Astrocyte of the hippocampus (primary cell): ENCODE measurements at places on chromosomes 2 and 18.

- no peak for DNase-seq
These were observed 102.9 kb downstream of the TGFA start for GRCh38 chr2:70450641-70451250.

- no peak for DNase-seq
These were observed 48.8 kb downstream of the SH3BP4 start for GRCh38 chr2:235000426-235001236.

GRCh38 chr2:69624611-69625010 is 18.9 kb downstream of the AAK1 start:
- DNase-seq: no peak

GRCh38 chr2:196712867-196713266 is 73.4 kb downstream of the CCDC150 start:
- DNase-seq: no peak

DNA sequence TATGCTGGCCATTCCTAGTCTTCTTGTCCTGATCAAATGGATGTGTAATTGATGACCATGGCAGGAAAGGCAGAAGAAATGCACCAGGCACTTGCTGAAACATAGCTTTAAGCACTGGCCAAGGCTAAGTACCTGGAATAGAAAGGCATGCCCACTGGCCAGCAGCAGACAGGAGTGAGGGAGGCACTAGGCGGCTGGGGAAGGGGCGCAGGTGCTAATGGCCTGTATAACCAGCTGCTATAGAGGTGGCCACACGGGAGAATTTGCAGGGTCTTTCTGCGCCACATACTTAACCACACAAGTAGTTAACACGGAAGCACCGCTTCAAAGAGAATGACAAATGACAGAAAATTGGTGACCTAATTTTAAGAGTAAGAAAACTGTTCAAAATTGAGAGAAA is 66.3 kb upstream of the CHRNA1 start:
- DNase-seq: no peak

GRCh38 chr18:73784853-73785252 is 362.8 kb downstream of the FBXO15 start:
- no peak for DNase-seq

DNA sequence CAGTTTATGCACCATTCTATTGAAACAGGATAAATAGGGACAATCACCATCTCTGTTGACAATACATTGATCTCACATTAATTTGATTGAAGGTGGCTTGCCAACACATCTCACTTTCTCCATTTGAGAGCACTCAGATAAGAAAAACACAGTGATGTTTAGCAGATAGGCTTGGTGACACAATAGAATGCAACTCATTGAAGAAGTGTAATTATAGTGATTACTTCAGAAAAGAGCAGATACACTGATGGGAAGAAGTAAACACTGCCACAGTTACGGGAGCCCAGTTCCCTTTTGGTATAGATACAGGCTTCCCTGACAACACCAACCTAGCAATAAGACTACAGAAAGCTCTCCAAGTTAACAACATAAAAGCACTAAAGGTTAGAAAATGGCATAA is 89.1 kb downstream of the FIGN start:
- no peak for DNase-seq

- no peak for DNase-seq
These were observed 49.0 kb upstream of the GLI2 start for GRCh38 chr2:120686511-120687168.

- DNase-seq: no peak
These were observed 78.6 kb upstream of the RPRM start for GRCh38 chr2:153557211-153557610.

DNA sequence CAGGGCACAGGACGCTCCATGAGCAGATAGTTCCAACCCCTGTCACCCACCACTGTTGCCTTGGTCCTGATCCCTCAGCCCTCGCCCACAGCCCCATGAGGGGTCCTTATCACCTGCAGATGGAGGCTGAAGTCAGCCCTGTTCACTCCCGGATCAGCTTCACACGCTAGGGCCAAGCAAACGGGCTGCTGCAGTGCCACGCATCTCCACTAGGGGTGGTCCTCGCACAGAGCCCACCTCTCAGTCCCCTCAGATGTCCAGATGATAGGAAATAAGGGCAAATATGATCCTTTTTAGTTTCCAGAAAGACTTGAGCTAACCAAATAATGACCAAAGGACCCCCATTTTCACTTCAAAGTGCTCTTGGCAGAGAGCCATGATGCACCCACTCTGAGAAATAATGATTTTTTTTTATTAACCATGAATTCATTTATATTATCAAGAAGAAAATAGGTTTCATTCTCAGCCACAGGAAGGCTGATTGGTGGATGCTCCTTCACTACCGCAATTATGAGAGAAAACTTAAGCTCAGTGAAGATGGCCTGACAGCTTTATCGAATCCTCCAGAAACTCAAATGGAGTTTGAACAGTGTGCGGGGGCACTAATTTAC is 71.9 kb upstream of the KLHL29 start:
- DNase-seq: peak; percentile 16

- DNase-seq: peak; percentile 25
These were observed 31.7 kb upstream of the KCTD1 start for GRCh38 chr18:26579941-26580618.

- DNase-seq: peak; percentile 77
These were observed 23.6 kb downstream of the ALPK2 start for GRCh38 chr18:58605027-58606020.

DNA sequence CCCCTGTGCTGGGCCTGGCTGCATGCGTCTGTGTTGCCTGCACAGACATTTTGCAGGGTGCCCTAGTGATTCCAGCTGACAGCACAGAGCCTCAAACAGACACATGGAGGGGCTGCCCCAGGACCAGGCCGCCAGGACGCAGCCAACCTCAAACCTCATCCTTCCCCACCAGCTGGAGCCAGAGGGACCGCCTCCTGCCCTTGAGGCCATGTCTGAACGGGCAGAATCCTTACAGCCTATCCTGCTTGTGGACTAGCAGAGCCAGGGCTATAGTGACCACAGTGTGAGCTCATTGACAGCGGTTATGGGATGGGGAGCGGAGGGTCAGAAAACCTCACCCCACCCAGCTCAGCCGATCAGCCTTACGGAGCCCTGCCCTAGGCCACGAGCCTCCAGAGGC is 22.4 kb downstream of the ODC1 start:
- DNase-seq: no peak

DNA sequence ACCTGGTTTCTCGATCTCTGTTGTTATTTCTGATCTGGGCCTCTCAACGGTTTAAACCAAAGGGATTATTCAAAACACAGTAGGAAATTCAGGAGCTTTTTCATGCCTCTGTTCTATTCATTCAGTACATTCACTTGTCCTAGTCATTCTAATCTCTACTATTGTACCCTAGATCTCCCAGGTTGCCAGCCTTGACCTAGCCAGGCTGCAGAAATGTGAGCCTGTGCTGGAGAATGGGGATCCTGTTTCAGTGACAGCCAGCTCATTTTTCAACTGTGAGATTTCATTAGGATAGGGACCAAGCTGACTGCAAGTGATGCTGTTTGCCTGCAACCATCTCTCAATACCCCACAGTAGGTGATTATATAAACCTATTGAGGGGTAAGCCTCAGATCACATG is 186.2 kb downstream of the CMPK2 start:
- DNase-seq: no peak

DNA sequence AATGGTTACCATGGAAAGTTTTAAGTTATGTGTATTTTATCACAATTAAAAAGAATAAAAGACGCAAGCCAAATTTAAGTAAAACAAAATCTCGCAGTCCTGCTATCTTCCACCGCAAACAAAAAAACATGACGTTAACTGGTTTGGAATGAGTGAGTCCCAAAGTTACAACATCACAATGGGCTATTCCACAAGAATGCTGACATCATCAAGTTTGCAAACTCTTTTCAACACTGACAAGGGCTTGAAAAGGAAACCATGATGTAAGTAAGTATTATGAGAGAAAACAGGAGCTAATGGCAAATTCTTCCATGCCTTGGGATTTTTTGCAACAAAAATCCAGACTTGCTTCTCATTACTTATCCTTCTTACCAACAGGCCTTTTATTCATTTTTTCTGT is 31.1 kb downstream of the SIGLEC15 start:
- peak; percentile 77 for DNase-seq

- no peak for DNase-seq
These were observed 16.8 kb downstream of the DBI start for GRCh38 chr2:119383410-119384140.

DNA sequence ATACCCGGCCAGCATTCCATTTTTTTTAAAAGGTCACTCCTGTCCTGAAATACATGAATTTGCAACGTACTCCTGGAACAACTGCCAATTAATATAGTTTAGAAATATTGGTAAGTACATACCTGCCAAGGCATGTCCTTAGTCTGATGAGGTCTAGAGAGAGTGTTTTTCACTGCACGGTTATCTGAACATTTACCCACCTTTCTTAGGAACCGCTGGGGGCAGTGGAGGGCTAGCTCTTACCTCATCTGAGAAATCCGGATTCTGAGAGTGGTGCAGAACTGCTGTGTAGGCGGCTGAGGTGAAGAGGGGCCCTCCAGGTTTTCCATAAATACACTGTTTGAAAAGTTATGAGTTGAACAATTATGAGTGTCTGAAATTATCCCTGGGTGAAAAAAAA is 133.1 kb upstream of the CCDC195 start:
- DNase-seq: peak; percentile 14

DNA sequence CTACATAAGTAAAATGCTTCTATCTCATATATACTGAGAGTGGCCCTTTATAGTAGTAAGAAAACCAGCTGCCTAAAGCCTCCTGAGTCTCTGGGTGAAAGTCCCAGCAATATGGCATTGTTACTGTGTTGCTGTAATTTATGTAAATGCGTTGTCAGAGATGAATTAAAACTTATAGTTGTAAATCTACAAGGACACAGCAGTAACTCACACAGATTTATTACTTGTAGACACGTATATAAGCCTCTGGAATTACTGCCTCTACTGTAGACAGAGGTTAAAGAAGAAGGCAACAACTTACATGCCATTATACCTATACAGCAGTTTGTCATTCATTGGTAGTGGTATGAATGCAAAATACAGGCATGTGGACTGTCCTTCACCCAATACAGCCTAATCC is 169.1 kb upstream of the BOD1L2 start:
- DNase-seq: no peak

GRCh38 chr2:69465513-69466456 is 28.6 kb upstream of the NFU1 start:
- no peak for DNase-seq

DNA sequence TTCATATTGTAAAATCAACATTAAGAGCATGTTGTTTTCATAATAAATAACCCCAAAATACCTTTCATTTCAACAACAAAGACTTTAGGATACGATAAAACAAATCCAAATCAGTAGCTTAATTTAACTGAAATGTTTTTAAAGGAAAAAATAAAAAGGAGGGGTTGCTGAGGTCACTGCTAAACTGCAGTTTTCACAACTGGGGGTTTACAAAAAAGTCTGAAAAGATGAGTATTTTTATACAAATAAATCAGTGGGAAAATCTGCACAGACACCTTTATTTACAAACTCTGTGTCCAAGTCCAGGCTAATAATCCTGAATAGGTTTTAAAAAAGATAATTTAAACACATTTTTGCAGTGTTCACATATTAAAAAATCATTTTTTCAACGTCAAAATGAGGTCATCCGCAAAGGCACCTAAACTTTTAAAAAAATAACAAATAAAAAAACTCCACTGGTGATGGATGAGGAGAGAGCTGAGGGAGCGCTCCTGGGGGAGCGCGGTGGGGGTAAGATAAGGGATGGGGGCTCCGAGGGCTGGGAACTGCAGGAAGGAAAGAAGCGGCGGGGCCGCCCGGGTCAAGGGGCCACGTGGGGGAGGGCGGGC is 3.1 kb downstream of the DLX2 start:
- no peak for DNase-seq

- DNase-seq: no peak
These were observed 65.2 kb downstream of the COPS8 start for GRCh38 chr2:237150831-237151375.

GRCh38 chr2:113240150-113240914 is 38.4 kb downstream of the PAX8 start:
- DNase-seq: peak; percentile 91

GRCh38 chr2:240790370-240791220 is 29.4 kb downstream of the KIF1A start:
- DNase-seq: no peak

- DNase-seq: no peak
These were observed 101.6 kb upstream of the SIX3 start for GRCh38 chr2:44839771-44840502.

- no peak for DNase-seq
These were observed 184.4 kb downstream of the MYO3B start for GRCh38 chr2:170362313-170362870.

DNA sequence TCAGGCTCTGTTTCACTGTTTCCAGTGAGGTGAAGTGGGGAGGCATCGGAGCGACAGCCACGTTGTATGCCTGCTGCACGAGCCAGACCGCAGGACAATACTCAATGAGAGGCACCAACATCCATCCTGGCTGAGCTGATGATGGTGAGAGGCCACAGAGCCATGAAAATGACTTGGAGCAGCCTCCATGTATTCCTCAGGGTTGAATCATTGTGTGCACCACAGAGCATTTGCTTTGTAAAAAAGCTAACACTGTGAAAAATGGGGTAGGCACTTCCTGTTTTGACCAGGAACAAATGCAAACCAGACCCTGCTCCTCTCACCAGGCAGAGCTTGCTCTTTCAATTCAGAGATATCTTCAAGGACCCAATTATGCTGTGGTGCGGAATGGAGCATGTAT is 87.2 kb downstream of the LPIN1 start:
- peak; percentile 84 for DNase-seq

GRCh38 chr2:3754795-3755194 is 51.4 kb downstream of the DCDC2C start:
- DNase-seq: no peak

DNA sequence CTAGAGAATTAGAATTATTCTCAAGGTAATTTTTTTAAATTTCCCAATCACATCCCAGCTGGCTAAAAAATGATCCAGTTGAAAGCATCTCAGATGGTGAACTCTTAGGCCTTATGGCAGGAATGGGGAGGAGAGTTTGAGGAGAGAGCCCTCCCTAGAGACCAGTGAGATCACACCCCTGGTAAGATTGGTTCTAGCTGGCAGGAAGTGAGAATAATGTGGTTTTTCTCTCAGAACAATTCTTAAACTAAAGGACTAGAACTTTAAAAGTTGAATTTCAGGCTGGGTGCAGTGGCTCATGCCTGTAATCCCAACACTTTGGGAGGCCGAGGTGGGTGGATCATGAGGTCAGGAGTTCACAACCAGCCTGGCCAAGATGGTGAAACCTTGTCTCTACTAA is 120.2 kb downstream of the MYO3B start:
- no peak for DNase-seq

GRCh38 chr2:77520641-77521547 is 1.3 kb downstream of the LRRTM4 start:
- peak; percentile 67 for DNase-seq

DNA sequence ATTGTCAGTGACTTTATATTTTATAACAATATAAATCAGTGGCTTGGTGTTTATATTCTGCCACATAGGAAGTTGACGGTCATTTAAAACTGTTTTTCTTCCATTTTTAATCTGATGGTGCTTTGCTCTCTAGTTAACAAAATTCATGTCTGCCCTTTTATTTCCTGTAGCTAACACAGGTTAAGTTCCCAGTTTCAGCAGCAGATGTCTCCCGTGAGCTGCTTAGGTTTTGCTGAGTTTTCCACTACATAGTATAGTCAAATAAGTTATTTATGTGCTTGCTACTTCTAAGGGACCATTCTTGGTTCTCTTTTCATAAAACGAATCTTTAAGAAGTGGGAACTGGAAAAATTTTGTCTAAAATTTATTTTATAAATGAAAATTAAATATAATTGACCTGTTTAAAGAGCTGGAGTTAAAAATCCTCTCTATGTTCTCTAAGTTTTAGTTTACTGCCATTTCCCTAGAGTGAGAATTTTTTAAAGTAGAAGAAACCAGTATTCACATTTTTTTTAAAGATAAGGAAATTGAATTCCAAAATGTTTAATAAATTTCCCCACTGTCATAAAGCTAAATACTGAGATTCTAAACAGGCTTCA is 20.6 kb downstream of the HTR2B start:
- DNase-seq: peak; percentile 82
